Activated CD8-positive, alpha-beta T cell treated with anti-CD3 and anti-CD28 coated beads for 36 hours (primary cell): ENCODE measurements at places on chromosomes 13 and 19. TPM values are rescaled to one million over a fixed set of nuclear protein-coding genes. Genes with fewer than 3 reads are reported as not detected.

- DNase-seq: no peak
Measured at GRCh38 chr13:65275838-65276630, 1954.1 kb downstream of the PCDH9 start.

The IQCN gene
- total RNA-seq: 0.69 TPM

DNA sequence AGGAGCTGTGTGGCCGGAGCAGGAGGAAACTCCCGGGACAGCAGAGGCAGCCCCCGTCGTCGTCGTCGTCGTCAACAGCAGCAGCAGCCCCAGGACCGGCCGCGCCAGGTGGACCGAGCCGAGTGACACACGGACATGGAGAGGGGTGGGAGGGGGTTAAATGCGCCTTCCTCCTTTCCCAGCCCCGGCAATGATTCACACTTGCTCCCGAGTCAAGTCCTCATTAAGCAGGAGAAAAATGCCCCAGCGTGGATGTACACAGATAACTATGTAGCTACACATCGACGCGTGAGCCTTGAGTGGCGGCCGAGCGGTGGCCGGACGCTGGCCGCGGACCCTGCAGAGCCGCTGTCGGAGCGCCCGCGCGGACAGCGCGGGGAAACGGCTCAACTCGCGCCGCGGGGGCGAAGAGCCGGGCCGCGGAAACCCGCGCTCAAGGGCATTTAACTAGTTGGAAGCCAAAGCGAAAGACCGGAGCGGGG, 645 bp downstream of the UBL3 start:
- peak; percentile 41 for DNase-seq

The SIGLEC5 gene
- total RNA-seq: not detected

GRCh38 chr13:112376050-112376681, at the start of gene SPACA7:
Gene SPACA7, plus strand, starts transcription at chr13:112376355. Its CDS starts 31 bp downstream, at chr13:112376386.
- no peak for DNase-seq

GRCh38 chr13:90545070-90545840, 802.2 kb upstream of the MIR17HG start:
- DNase-seq: no peak

- no peak for DNase-seq
Measured at GRCh38 chr19:47644743-47645482, 36.0 kb downstream of the BICRA start.

- DNase-seq: no peak
Measured at GRCh38 chr13:58298556-58299135, 667.1 kb downstream of the PCDH17 start.

GRCh38 chr19:49680421-49681351, 3.6 kb downstream of the PRMT1 start:
- DNase-seq: peak; percentile 96

DNA sequence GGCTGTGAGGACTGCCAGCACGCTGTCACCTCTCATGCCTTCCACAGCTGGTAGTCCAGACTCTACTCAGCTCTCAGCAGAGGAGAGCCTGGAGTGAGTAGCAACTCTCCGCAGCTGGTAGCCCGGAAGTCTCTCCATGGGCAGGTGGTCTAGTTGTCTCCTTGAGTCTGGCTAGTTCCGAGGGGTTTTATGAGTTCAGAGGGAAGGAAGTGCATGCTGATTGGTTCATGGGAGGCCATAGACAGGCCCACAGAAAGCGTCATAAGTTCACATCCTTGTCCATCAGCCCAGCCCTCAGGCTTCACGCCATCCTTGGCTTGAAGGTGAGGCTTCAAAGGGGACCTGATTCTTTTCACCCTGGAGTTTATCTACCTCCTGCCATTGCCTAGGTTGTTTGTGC, 2662.4 kb upstream of the PCDH20 start:
- DNase-seq: no peak

The GJB6 gene
- 3.3 TPM for total RNA-seq

- no peak for DNase-seq
Measured at GRCh38 chr13:99012539-99012938, 34.7 kb upstream of the DOCK9 start.

- no peak for DNase-seq
Measured at GRCh38 chr19:40633207-40633606, 32.0 kb downstream of the LTBP4 start.

- peak; percentile 40 for DNase-seq
Measured at GRCh38 chr13:25276748-25277147, 10.5 kb downstream of the MTMR6 start.

The VWA8 gene
- 26.3 TPM for total RNA-seq

- no peak for DNase-seq
Measured at GRCh38 chr19:42989851-42990250, 36.4 kb downstream of the PSG11 start.

DNA sequence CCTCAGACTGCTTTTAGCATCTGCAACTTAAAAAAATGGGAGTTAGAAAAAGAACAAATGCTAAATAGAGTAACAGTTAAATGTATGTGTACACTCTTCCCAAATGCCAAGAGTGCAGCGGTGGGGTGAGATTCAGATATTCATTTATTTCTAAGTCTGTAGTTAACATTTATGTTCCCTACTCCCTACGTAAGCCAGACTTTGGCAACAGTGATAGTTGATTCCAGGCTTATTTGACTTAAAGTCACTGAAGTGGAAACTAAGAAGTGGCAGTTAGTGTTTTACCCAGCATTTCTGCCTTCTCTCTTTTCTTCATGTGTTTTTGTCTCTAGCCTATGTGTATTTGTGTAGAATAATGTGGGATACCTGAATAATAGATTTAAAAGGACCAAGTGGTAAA, 4.5 kb downstream of the MIR17HG start:
- DNase-seq: no peak

DNA sequence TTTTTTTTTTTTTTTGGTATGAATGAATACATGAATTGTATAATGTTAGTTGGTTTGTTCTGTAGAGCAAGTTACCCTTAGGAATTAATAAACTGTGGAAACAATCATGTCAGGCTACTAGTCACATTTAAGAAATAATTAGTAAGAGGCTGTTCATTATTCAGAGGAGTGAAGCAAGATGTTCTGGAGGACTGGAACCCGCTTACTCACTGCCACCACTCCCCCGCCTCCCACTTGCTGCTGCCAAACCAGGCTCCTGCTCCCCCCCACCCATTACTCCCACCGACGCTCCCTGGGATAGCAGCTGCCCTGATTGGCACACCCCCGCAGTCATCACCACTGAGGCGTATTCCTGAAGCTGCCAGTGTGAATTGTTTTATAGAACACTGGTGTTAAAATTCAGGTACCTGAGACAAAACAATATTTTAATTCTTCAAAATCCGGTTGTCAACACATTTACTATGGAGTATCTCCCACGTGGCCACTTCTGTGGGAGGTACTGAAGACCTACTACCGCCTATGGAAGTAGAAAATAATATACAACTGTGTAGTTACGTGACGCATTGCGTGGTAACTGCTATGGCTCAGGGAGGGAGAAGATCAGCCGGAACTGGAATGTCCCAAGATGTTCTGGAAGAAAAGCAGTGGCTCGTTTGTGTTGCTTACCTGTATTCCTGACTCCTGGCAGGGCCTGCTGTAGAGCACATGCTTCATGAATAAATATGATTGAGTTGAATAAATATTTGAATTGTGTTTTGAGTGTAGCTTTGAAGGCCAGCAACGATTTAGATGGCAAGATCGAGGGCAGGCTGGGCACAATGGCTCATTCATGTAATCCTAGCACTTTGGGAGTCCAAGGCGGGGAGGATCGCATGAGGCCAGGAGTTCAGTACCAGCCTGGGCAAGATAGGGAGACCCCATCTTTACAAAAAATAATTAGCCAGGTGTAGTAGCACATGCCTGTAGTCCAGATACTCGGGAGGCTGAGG, 1.7 kb downstream of the DPY19L3 start:
- DNase-seq: no peak

- DNase-seq: no peak
Measured at GRCh38 chr13:74070513-74070912, 63.7 kb downstream of the KLF12 start.

The TMEM145 gene
- total RNA-seq: 3.2 TPM

DNA sequence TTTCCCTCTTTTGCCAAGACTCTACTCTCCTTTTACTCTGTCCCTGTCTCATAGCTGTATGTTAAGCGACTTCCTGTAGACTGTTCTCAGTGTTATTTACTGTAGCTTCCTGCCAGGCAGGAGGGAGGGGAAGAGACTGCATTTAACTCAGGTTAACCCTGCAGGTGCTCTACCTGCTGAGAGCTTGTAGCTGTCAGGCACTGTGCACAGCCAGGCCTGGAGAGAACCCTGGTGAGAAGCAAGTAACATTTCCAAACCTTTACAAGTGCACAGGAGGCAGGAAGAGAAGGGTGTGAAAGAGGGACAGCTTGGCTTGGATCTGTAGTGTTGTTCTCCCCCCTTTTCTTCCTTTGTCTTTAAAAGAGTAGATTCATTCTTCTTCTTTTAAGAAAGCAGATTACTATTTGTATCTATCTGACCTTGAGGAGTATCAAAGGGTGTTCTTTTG, 167.1 kb downstream of the LMO7 start:
- peak; percentile 20 for DNase-seq

DNA sequence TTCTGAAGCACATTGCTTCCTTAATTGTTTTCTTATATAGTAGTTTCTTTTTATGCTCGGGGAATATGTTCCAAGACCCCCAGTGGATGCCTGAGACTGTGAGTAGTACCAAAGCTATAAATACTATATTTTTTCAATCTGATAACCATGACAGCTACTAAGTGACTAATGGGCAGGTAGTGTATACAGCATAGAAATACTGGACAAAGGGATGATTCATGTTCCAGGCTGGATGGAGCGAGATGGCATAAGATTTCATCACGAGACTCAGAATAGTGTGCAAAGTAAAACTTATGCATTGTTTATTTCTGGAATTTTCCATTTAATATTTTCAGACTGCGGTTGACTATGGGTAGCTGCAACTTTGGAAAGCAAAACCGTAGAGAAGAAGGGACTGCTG, 47.9 kb upstream of the OLFM4 start:
- no peak for DNase-seq

The GRK1 gene
- total RNA-seq: 0.07 TPM

- DNase-seq: peak; percentile 38
Measured at GRCh38 chr19:54551293-54551692, 22.3 kb upstream of the LILRA2 start.

- no peak for DNase-seq
Measured at GRCh38 chr13:113654175-113654560, 3.8 kb downstream of the ATP4B start.

The A1BG gene
- total RNA-seq: 35.2 TPM

DNA sequence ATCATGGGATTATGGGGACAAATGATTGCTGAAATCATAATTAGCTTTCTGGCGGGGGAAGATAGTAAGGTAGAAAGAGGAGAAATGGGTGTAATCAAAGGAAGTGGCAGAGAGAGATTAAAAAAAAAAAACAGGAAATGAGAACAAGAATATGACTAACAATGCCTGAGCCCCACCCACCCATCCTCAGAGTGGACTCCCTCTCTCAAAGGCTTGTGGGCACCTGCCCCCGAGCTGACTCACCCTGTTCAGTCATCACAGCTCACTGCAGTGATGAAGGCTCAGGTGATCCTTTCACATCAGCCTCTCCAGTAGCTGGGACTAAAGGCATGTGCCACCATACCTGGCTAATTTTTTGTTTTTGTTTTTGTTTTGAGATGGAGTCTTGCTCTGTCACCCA, 26.4 kb upstream of the TPT1 start:
- peak; percentile 98 for DNase-seq

DNA sequence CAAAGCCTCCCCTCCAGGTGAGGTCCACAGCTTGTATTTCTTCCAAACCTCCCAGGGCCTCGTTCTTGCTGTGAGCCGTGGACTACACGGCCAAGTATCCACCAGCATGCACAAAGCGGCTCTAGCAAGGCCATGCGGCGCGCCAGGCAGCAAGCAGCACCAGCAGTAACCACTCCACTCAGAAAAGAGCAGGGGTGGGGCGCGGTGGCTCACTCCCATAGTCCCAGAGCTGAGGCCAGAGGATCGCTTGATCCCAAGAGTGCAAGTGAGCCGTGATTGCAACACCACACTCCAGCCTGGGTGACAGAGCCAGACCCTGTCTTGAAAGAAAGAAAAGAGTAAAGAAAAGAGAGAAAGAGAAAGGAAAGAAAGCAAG, 4.7 kb downstream of the CCDC8 start:
- no peak for DNase-seq
